ENCODE measurements at places on chromosomes 12 and 14.

- peak; percentile 77 for DNase-seq
These were observed 318.4 kb downstream of the RAD51B start for GRCh38 chr14:68137704-68138619.

DNA sequence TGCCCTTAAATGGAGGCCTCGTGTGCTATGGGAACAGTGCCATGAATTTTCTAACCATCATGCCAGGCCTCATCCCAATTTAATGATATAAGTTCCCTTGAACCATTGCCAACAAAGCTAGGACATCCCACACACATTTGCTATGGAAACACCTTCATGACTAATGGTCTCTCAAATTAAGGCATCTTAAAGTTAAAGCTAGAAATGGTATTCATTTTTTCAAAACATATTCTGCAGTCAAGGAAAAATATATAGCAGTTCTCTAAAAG, 117.3 kb downstream of the BTG1 start:
- no peak for DNase-seq

DNA sequence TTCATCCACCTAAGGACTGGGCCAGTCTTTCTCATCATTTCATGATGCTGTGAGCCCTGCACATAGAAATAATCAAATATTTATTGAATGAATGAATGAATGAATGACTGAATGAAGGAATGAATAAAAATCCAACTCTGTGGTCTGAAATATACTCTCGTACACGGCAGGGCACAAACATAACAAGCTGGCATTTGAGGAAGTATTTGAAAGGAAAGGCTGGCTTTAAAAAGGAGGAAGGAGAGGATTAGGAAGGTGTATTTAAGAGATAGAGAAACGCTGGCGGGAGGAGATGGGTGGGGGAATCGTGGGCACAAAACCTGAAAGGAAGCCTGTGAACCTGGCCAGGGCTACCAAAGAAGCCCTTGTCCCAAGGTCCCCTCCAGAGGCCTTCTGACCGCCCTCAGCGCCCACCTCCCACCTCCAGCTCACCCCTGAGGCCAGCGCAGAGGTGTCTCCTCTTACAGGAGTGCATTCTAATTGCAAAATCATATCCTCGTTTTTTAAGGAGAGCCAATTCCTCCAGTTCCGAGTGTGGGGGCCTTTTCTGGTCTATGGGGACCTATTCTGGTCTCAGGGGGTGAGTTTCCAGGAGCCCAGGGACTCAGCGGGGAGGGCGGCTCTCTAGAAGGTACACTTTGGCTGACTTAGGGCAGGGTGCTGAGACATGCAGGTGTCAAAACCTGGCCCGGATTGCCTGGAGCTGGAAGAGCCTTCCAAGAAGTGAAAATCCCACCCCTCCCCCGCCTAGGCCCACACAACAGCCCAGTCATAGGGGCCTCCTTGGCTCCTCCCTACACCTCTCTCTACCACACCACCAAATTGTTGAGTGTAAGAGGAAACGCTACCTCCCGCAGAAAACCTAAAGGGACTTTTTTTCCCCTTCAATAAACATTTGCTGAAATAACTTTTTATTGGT, 8.7 kb upstream of the JDP2 start:
- no peak for DNase-seq

DNA sequence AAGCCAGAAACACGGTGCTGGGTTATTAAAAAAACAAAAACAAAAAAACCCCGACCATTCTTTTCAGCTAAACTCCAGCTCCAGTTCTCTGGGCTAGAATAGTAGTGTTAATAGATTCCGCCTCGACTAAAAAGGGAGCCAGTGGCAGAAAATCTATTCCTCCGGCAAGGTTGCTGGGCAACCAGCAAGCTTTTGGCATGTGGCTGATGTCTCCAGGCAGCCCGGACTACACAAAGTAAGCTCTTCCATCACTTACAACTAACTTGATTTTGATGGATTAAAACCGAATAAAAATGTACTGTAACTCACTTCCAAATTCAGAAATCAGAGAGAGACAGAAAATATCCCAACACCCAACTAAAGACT, 126.4 kb upstream of the FOXN3 start:
- DNase-seq, result peak; percentile 46

DNA sequence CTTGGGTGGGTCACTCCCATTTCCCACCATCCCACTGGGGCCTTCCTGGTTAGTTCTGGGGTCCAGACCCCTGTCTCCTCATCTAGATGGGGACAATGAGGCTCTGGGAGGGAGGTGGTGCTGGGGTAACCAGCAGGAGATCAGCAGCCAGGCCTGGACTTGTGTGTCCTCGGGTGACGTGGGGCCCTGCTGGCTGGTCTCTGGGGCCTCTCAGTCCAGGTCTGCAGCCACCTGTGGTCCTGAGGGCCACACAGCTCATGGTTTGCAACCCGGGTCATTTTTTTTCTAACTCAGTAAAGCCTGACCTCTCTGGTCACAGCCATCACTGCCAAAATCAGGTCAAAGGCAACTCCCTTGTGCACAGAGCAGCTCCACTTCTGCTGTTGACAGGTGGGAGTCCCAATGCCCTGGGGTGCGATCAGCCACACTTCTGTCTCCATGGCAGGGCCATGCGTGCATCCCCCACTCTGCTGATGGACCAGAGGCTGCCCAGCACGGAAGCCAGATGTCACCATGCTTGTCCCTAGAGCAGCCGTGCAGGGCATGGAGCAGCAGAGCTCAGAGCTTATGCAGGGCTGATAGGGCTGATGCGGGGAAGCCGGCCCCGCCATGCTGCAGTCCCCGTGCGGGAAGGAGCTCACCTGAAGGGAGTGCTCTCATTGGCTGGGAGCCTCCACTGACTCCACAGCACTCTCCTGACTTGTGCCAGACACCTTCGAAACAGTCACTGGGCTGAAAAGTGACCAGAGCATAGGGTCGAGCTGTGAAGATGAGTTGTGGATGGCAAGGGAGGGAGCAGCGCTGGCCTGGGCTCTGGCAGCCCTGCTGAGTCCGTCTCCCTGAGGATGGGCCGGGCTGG, 250.9 kb downstream of the ADGRD1 start:
- peak; percentile 71 for DNase-seq

GRCh38 chr12:2263901-2264300, 211.1 kb downstream of the CACNA1C start:
- no peak for DNase-seq

DNA sequence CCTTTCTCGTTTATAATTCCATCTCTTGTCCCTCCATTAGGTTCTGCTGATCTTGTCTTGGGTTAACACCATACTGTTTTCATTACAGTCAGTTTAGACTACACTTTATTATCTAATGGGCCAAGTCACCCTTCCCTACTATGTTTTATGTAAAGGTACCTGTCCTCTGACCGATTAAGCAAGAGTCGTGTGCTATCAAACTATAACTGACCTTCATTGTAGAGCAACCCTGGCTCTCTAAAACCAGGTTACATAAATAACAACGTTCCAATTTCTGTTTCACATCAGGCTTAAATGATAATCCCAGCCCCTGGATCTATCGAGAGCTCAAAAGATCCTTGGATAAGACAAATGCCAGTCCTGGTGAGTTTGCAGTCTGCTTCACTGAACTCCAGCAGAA, 16.7 kb downstream of the OAS2 start:
- DNase-seq, result no peak

- DNase-seq, result no peak
These were observed 262.7 kb upstream of the ALG10B start for GRCh38 chr12:38053655-38054464.

- no peak for DNase-seq
These were observed 10.3 kb downstream of the NFATC4 start for GRCh38 chr14:24378327-24378726.

- no peak for DNase-seq
These were observed 288.3 kb upstream of the AMIGO2 start for GRCh38 chr12:47367912-47368537.

- no peak for DNase-seq
These were observed 6.7 kb upstream of the RNASE10 start for GRCh38 chr14:20498622-20499021.

GRCh38 chr14:21038441-21039422, 3.4 kb upstream of the RNASE7 start:
- DNase-seq, result peak; percentile 26

All from glutamatergic neuron (in vitro differentiated cells).